Coronary artery (tissue), 2 donors: ENCODE measurements at places on chromosomes 13 and 19.

- DNase-seq: no peak
These were observed 54.5 kb downstream of the NUFIP1 start for GRCh38 chr13:44934724-44935123.

GRCh38 chr13:87130423-87130822 is 540.7 kb upstream of the SLITRK5 start:
- no peak for DNase-seq

DNA sequence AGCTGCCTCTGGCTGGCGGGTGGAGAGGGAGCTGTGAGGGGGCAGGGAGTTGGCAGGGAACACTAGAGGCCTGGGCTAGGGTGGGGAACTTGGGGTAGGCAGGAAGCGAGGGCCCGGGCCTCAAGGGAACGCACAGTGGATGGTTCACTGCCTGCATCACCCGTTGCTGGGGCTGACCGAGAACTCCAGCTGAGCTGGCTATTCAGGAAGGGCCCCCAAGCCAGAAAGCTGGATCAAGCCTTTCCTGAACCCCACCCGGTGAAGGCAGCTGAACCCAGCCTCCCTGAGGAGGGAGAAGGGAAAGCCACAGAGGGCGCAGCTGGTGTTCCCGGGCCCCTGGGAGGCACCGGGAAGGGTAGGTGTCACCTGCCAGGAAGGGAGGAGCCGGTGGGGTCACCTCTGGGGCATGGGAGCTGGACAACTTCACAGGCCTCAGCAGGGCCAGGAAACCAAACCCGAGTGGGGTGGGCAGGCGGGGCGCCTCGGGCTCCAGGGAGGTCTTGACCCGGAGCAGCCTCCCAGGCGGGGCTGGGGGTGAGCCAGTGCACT is 13.9 kb downstream of the PALM start:
- DNase-seq: no peak

DNA sequence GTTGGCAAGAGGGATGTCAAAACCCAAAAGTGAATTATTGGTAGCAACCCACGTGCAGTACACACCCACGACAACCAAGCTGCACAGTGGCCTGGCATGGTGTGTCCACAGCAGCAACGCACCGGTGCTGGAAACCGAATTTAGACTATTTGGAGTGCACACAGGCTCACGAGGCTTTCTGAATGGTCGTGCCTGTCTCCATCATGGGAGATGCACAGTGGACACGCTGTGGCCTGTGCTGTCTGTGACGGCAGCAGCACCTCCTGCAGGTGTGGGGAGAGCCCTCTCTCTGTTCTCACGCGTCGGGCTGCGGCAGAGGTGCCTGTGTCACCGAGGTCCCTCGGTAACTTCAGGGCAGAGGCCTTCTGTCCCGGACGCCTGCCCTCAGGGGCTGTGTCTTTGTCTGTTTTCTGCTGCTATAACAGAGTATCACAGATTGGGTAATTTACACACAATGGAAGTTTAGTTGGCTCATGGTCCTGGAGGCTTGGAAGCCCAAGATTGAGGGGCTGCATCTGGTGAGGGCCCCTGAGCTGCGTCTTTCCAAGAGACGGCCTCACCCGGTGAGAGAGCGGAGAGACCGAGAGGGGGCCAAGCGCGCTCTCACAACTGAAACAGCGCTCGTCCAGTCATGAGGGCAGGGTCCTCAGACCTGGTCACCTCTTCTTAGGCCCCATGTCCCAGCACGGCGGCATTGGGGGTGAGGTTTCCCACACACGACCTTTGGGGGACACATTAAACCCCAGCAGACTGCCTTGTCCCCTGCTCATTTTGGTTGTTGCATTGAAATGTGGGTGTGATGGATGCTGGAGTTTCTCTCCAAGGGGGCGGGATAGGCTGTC is 9.1 kb upstream of the MCF2L start:
- no peak for DNase-seq

DNA sequence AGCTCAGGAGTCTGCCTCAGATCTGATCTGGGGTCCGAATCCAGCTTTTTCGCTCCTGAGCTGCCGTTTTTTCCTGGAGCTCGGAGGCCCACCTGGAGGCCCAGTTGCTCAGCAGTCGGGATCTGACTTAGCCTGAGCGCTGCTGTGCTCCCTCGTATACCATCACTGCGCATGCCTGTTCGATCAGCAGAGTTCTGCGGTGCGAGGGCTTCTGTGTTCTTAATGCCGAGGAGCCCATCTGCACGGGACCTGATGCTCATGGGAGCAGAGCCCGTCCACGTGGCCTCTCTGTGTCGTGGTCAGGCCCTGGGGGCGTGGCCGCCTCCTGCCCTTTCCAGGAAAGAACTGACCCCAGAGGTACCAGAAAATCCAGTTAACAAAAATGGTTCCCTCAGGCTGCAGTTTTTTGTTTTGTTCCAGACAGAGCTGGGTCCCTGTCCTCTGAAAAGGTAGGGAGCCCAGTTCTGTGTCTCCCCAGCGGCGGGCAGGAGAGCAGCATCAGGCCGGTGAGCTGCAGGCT is 57.4 kb downstream of the MCF2L start:
- DNase-seq: no peak

GRCh38 chr13:95217920-95218830 is 83.1 kb downstream of the ABCC4 start:
- no peak for DNase-seq

DNA sequence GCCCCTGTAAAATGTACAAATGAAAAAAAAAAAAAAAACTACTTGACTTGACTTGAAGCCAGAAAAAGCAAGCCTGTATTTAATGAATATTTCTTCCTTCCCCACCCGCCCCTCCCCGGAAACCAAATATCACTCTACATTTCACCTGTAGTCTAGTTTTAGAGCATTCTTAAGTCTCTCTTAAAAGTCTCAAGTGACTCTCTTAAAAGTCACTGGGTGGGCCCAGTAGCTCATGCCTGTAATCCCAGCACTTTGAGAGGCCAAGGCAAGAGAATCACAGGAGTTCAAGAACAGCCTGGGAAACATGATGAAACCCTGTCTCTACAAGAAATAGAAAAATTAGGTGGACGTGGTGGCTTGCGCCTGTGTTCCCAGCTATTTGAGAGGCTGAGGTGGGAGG is 72.0 kb downstream of the TSC22D1 start:
- DNase-seq: no peak

GRCh38 chr13:97502181-97502580 is 68.2 kb downstream of the RAP2A start:
- no peak for DNase-seq
